Frontal cortex (tissue), 4 donors: ENCODE measurements at places on chromosomes 7 and 10. TPM values are rescaled to one million over a fixed set of nuclear protein-coding genes. Genes with fewer than 3 reads are reported as not detected.

The RP9 gene
- 6.9 TPM for total RNA-seq

The FZD8 gene
- total RNA-seq = 13.0 TPM

The PIP gene
- total RNA-seq = not detected

The HTR7 gene
- 14.3 TPM for total RNA-seq

The HABP2 gene
- total RNA-seq = not detected

The GSAP gene
- total RNA-seq = 9.0 TPM

The TFPI2 gene
- total RNA-seq = 0.41 TPM

The FAM180A gene
- not detected for total RNA-seq

The KMT2E gene
- total RNA-seq = 217 TPM

The SFRP5 gene
- 1.6 TPM for total RNA-seq

The MACC1 gene
- 0.41 TPM for total RNA-seq
